Right renal cortex interstitium (tissue), 3 donors: ENCODE measurements at places on chromosomes 4 and X.

DNA sequence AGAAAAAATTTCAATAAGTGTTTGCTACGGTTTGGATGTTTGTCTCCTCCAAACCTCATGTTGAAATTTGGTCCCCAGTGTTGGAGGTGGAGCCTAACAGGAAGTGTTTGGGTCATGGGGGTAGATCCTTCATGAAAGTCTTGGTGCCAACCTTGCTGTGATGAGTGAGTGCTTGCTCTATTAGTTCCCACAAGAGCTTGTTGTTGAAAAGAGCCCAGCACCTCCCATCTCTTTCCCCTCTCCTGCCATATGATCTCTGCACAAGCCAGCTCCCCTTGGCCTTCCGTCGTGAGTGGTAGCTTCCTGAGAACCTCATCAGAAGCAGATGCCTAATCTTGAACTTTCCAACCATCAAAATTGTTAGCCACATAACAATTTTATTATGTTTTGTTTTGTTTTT lies 10.3 kb upstream of the RAB40A start:
- DNase-seq = no peak

DNA sequence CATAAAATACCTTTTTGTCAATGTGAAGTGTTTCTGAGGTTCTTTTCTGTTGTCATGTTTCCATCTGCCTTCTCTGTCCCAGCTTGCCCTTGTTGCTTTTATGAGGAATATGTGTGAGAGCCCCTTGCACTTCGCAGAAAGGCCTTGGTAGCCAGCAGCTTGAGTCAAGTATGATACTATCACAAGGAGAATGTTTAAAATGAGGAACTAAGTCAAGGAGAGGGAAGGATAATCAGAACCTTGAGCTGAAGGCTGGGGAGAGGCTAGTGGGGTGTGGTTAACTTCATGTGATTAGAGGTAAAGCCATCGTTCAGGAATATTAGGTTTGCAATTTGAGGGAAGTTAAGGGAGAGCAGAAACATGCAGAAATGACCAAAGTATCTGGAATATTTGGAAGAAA lies 12.7 kb downstream of the PGK1 start:
- DNase-seq = no peak

- no peak for DNase-seq
Observed at GRCh38 chr4:111986095-111986494, 159.2 kb upstream of the FAM241A start.

- no peak for DNase-seq
Observed at GRCh38 chrX:27186671-27187070, 276.5 kb downstream of the PPP4R3C start.

DNA sequence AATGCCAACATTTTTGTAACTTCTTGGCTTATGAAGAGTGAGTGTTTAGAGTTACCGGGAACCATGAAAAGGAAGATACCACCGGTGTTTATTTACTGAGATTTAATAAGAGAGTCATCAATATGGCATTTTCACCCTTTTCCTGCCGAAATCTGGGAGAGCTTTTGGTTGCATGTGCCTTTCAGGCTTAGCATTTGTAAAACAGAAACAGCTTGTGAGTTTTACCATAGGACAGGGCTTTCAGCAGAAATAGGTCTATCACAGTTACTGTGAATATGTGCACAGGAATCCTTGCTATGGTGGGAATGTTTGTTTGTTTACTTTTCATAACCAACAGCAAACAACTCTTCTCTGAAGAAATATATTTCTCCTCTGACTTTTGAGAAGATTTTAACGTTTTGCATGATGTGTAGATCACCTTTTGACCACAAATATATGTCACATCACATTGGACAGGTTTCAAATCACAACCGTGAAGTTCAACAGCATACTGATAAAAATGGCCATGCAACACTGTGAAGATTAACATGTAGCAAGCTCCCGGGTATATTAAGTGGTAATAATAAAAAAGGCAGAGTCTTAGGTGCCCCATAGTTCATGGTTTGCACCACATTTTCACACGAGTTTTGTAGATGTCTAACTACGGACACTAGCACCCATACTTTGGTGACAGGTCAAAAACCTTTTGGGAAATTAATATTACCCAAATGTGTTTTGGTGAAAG lies 21.3 kb downstream of the ARHGAP24 start:
- no peak for DNase-seq

GRCh38 chr4:36303426-36304137 lies 22.2 kb downstream of the DTHD1 start:
- DNase-seq = no peak

DNA sequence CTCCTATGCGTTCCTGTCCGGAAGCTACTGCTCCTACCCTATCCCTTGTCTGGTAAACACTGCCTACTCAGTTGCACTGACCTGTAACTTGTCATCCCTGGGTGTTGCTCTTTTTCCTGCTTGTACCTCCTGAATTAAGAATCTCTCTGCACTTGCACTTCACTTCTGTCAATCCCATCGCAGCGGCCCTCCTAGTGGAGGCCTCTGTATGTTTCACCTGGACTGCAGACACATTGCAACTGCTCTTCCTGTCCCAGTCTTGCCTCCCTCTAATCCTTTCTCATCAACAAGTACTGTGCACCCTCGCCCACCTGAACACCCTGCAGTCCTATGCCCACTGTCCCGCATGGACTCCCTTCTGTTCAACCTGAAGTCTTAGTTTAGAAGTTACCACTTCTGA lies 8.0 kb downstream of the GK start:
- DNase-seq = no peak

- no peak for DNase-seq
Observed at GRCh38 chr4:93908778-93909177, 80.2 kb downstream of the ATOH1 start.

DNA sequence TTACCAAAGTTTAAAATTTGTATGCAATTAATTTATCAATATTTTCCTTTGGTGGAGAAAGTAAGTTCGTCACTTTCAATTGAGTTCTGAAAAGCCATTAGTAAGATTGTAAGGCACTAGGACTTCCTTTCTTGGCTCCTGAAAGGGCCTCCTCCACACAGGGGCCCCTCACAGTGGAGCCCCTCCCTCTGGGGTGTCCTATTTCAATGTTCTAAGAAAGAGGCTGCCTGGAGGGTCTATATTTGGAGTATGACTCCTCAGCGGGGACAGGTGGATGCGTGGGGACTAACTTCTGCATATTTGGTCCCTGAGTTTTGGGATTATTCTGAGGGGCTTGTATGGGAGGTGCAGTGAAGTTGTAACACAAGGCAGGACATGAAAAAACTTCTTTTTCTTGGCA lies 1.6 kb upstream of the ARMCX4 start:
- DNase-seq = no peak

- DNase-seq = no peak
Observed at GRCh38 chrX:41445171-41445570, 2.0 kb upstream of the NYX start.

DNA sequence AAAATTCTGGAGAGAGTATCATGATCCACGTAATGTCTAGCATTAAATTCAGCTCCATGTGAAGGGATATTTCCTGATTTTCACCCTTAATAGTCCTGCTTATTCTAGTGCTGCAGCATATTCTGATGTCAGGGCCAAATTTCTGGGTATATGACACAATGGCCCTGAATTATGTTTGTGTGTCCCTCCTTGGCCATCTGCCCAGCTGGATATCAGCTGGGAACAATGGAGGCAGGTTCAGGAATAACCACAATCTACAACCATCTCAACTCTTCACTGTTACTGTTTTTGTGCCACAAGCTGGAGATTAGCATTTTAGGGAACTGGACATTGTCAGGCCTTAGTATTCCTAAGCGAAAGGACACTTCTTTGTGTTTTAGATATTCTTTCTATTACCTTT lies 3.5 kb downstream of the GLRB start:
- DNase-seq = no peak

GRCh38 chrX:139429913-139430312 lies 100.6 kb upstream of the F9 start:
- DNase-seq = no peak

- no peak for DNase-seq
Observed at GRCh38 chrX:151982222-151982621, 7.7 kb upstream of the GABRE start.

DNA sequence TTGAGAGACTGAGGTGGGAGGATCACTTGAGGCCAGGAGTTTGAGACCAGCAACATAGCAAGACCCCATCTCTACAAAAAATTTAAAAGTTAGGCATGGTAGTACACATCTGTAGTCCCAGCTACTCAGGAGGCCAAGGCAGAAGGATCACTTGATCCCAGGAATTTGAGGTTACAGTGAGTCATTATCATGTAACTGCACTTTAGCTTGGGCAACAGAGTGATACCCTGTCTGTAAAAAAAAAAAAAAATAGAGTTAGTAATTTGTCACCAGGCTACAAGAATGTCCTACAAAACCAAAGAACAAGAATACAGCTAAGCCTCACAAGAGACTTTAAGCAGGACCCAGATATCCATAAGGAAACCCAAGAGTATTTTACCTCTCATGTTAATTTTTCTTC lies 27.0 kb upstream of the RAB28 start:
- DNase-seq = no peak

GRCh38 chrX:9902656-9903055 lies 64.5 kb upstream of the CLDN34 start:
- no peak for DNase-seq

GRCh38 chr4:113316879-113317278 lies 267.4 kb downstream of the ANK2 start:
- no peak for DNase-seq

- DNase-seq = no peak
Observed at GRCh38 chr4:99857307-99857706, 36.9 kb downstream of the LAMTOR3 start.

- DNase-seq = no peak
Observed at GRCh38 chr4:23888421-23889319, 1.2 kb downstream of the PPARGC1A start.

DNA sequence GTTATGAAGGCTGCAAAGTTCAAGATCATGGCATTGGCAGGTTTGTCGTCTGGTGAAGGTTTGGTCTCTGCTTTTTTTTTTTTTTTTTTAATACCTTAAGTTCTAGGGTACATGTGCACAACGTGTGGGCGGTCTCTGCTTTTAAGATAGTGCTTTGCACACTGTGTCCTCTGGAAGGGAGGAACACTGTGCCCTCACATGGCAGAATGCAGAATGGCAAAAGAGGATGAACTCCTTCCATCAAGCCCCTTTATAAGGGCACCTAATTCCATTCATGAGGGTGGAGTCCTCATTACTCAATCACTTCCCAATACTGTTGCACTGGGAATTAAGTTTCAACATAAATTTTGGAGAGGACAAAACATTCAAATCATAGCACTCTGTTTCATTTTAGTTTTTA lies 101.4 kb downstream of the GLRA2 start:
- DNase-seq = no peak

DNA sequence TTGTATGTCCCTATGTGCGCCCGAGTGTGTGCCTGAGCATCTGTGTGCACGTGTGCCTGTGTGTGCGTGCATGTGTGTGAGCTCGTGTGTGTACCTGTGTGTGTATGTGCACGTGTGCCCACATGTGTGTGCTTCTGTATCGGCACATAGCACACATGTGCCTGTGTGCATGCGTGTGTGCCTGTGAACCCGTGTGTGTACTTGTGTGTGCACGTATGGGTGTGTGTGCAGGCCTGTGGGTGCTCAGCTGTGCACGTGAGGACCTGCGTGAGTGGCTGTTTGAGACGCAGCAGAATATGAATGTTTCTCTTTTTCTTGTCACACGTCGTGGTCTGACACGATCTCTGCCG lies 4.3 kb downstream of the AKAP17A start:
- DNase-seq = no peak

- no peak for DNase-seq
Observed at GRCh38 chr4:184424993-184425758, 49.2 kb downstream of the IRF2 start.

DNA sequence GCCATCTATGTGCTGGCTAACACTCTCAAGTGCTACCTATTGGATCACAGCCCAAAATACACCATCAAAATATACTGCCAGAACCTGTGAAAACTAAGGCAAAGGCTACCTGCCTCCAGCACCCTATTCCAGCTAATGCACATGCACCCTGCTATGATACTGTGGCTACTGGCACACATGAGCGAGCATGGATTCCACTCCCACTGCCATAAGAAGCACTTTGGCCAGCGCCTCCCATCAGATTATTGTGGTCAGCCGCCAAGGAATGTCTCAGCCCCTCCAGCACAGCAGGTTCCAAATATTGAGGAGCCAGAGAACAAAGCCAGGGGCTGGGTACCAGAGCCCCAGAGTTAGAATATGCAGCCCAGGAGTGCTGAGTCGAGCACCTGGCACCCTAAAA lies 32.5 kb upstream of the TMPRSS11F start:
- DNase-seq = no peak

DNA sequence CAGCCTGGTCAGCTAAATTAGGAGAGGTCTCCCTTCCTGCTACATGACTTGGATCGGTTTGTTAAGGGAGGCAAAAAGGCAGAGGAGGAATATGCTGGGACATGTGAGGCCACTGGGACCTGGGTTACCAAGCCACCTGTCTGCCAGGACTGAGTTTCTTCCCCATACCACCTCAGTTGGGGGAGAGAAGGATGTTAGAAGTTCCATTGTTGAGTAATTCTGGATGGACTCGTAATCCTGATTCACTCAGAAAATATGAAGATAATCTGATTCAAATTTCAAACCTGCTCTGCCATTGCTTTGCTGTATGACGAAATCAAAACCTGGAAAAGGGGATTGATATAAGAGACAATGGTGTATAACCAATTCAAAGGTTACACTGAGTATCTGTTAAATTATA lies 97.4 kb upstream of the S100G start:
- no peak for DNase-seq

- DNase-seq = no peak
Observed at GRCh38 chr4:182699795-182700194, 217.4 kb downstream of the DCTD start.

GRCh38 chr4:38979081-38979480 lies 53.1 kb downstream of the TMEM156 start:
- DNase-seq = no peak

DNA sequence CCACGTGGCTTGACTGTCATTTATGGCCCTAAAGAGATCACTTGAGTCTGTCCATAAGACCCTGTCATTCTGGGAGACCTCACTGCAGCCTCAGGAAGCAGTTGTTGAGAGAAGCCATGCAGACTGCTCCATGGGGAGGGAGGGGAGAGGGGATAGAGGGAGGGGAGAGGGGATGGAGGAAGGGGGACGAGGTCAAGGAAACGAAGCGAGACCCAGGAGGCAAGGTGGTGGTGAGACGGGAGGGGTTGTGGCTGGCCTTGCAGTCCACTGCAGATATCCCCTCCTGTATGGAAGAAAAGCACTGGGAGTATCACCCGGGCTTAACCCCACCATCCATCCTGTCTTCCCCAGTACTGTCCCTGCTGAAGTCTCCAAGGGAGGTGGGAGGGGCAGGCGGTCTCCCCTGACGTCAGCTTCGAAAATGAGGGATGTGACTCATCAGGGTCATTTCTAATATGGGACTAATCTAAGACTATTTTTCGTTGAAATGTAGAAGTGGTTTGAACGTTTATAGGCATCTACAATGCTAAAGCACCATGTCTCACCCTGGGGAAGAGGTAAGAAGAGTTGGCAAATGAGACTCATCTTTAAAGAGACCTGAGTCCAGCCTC lies 5.6 kb downstream of the TMEM255A start:
- no peak for DNase-seq

DNA sequence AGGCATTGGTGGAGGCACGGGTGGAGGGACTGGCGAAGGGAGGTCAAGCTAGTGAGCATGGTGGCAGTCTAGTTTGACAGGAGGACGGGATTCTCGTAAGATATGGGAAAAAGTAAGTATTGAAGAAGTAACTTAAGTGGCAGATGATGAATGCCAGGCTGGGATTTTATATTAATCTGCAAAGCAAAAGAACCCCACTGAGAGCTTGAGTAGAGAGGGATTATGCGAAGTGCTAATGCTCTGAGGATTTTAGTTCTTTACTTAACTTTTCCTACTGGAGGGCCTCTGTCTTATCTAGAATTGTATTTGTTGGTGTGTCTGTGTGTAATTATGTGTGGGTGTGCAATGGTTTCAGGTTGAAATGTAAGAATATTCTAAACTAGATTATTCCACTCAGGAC lies 327.9 kb downstream of the FAT4 start:
- DNase-seq = no peak
